NK-92 treated with Interleukin-12 subunit alpha and Interleukin-12 subunit beta, amount 100 ng/mL, for 24 hours (cell line): ENCODE measurements at places on chromosomes 3 and 15.

- DNase-seq: no peak
These were observed 100.5 kb downstream of the CGGBP1 start for GRCh38 chr3:87958289-87958688.

DNA sequence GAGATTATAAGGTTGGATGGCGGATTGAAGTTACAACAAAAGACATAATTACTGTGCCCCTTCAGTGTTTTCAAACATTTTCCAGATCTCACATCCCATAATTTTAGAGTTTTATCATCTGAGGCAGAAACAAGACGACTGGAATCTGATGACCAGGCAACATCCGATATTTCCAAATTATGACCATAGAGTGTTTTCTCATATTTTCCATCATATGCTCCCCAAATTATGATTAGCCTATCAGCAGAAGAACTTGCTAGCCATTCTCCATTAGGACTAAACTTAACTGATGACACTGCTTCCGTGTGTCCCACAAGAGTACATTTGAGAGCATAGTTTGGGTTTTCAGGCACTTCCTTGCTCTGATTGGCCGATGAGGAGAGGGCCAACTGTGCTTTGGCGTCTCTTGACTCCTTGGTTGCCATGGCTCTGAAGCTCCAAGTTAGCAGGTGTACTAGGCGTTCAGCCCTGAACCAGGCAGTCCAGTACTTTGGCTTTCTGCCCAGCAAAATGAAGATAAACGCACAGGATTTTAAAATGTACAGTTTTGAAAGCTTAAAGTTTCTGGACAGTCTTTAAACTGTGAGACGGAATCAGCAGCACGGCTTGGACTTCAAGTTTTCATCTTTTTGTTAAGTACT lies 638 bp downstream of the WDR5B start:
- no peak for DNase-seq

- DNase-seq: no peak
These were observed 10.9 kb upstream of the RTP1 start for GRCh38 chr3:187186375-187186774.

- DNase-seq: peak; percentile 76
These were observed 1.1 kb downstream of the DIPK2A start for GRCh38 chr3:143972505-143973258.

- no peak for DNase-seq
These were observed 52.8 kb downstream of the PLXNA1 start for GRCh38 chr3:127035677-127036076.

DNA sequence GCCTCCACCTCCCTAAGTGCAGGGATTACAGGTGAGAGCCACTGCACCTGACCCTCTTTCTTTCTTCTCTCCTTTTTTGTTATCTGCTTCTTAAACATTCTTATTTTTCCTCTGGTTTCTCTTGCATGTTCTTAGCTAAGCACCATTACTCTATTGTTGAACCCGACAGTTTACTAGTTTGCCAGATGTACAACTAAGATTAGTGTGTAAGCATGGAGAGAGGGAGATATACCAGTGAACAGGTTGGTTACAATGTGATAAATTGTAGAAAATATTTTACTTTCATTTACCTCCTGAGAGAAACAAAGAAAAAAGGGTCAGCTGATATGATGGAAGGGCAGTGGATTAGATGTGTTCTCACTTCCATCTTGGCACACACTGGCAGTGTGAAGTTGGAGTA lies 4.9 kb downstream of the HAUS2 start:
- DNase-seq: no peak

- DNase-seq: no peak
These were observed 226.6 kb downstream of the DPH6 start for GRCh38 chr15:35319354-35319753.

DNA sequence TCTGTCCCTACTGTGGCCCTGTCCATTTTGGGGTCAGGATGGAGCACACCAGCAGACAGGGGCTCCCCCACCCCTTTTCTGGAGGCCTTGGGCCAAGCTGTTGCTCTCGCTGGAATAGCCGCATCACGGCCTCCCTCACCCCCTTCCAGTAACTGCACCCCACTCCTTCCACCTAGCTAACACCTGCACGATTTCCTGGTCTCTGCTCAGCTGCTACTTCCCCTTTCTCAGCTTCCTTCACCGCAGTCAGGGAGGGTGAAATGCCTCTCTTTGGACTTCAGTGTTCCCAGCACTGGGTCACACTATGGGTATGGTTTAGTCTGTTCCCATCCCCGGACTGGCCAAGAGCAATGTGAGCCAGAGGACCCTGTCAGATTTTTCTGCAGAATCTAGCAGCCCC lies 400.2 kb downstream of the MCTP2 start:
- no peak for DNase-seq

- no peak for DNase-seq
These were observed 57.6 kb downstream of the FOXB1 start for GRCh38 chr15:60061758-60062157.

- DNase-seq: no peak
These were observed 40.9 kb downstream of the CBLB start for GRCh38 chr3:105827959-105828358.

DNA sequence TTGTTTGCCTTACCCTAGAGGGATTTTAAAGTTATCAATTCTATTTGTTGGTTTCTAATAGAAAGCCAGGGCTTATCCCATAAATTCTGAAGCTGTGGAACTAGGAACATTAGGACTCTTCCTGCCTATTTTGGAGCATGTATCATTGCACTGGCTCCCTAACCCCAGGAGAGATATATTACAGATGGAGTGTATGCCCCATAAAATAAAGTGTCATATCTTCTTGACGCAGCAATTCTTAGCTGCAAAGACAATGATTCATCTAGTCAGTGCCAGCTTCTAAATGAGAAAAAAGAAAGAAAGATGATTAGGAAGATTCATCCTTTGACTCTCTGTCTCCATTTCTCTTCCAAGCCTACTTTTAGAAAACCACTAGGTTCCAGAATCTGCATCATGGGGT lies 74.8 kb upstream of the MAGI1 start:
- no peak for DNase-seq

- no peak for DNase-seq
These were observed 402.6 kb upstream of the TBL1XR1 start for GRCh38 chr3:177599837-177600236.

- no peak for DNase-seq
These were observed 2.9 kb downstream of the RNU6-1 start for GRCh38 chr15:67836955-67837354.

DNA sequence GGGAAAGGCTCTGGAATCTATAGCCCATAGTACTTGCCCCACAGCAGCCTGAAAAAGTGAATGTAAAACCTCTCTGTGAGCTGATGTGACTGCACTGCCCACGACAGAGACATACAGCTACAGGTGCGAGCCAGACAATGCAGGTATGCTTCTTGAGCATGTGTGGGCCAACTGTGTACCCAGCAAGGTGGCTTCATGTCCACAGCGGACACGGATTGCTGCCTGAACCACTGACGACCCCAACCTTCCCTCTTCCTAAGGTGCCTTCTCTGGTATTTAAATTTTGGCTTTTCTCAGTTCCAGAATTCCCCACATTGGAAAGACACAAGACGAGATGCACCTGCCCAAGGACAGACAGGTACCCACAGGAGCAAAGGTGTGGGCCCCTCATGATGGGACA lies 65.8 kb downstream of the SCN5A start:
- DNase-seq: no peak

GRCh38 chr15:58182460-58183163 lies 44.4 kb downstream of the AQP9 start:
- DNase-seq: peak; percentile 16

GRCh38 chr15:45429941-45430792 lies 51.8 kb upstream of the GATM start:
- DNase-seq: peak; percentile 65

GRCh38 chr15:61032600-61033286 lies 196.4 kb downstream of the RORA start:
- DNase-seq: no peak

DNA sequence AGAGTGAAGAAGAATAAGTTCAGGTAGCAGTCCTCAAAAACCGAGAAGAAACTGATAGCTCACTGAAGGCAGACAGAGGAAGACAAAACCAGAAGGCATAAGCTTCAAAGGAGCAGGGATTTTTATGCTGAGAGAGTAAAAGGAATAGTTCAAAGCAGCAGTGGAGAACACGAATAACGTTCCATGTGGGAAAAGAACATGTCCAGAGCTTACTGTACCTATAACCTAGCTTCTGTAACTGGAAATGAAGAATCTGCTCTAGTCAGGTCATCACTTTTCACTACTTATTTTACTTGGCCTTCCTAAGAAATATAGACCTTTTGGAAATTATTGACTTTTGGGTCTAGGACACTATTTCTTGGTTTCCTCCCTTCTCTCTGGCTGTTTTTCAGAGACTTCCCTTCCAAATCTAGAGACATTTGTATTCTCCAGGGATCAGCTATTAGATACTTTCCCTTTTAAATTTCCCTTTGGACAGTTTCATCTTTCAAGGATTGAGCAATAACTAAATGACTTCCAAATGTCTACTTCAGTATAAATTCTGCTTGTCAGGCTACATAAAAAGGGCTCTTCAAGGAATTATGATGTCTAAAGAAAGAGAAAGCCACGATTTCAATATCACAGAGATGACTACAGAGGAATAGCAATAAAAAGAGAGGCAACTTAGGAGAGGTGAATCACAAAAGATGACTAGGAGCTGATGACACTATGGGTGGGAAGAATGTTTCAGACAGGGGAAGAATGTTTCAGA lies 46.7 kb downstream of the UBE3A start:
- no peak for DNase-seq

- DNase-seq: no peak
These were observed 52.8 kb downstream of the UBE3A start for GRCh38 chr15:25385986-25386385.

GRCh38 chr3:17045705-17046104 lies 160.9 kb downstream of the PLCL2 start:
- no peak for DNase-seq

DNA sequence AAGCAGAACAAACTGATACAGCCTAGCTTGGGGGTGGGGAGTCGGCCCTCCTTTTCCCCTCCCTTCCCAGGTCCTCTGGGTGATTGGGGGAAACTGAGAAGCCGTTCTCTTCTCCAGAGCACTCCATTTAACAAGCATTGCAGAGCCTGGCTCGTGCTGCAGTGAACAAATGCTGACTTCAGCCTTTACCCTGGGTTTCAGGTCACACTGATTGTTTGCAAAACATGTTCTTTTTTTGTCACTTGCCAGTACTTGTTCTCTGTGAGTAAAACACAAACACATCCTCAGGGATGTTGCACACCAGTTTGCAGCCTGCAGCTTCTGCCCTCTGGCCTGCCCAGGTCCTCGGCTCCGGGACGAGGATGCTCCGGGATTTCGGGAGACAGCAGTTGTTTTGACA lies 132.8 kb downstream of the PGPEP1L start:
- no peak for DNase-seq

- no peak for DNase-seq
These were observed 192.5 kb downstream of the WNT5A start for GRCh38 chr3:55294557-55294956.

DNA sequence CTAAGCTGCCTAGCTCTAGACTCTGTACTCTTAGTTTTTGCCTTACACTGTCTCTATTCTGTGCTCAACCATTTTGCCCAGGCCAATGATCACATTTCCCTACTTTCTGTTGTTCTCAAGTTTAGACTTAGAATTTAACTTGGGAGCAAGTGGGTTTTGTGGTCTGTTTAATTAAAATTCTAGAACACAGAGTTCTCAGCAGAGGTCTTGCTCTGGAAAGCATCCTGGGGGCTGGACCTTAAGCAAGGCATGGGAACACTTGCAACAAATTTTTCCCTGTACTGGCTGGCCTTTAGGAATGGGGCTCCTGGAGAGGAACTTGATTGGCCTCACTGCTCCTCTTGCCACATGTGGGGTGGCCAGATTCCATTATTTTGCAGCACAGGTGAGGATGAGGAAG lies 236.3 kb upstream of the LRTM1 start:
- no peak for DNase-seq

- DNase-seq: no peak
These were observed 52.9 kb downstream of the GASK1A start for GRCh38 chr3:43031889-43032545.

GRCh38 chr3:117674321-117674720 lies 964.7 kb downstream of the TUSC7 start:
- no peak for DNase-seq

DNA sequence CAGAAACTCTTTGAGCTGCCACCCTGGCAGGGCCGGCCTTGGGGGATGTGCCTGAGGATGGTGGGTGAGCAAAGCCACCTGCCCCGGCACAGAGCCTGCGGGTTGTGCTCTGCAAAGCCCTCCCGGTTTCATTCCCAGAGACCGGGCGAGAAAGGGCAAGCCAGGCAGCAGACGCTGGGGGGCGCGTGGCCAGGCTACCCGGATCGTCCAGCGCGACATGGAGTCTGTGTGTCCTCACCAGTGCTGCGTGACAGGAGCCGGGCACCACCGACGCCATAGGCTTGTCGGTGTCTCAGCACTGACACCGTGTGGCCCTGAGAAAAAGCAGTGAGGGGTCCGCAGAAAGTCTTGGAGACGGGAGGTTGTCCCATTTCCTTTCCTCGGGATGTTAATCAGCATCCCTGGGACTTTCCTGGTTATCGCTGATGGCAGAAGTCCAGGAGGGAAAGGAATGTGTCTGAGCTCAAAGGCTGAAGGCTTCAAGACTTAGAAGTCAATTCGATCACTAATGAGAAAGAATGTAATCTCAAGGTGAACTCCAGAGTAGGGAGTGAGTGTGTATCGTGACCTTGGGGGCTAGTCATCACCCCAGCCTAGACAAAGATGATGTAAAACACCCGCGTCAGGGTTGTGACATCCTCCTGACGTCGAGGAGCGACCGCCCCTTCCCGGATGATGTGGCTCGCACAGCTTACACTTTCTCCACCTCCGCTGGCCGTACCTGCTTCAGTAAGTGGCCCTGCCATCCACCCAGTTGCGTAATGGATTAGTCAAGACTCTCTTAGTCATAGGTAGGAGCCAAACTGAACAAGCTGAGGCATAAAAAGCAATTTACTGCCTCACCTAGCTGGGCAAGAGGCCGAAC lies 36.3 kb upstream of the PLA2G4E start:
- peak; percentile 72 for DNase-seq

- DNase-seq: no peak
These were observed 671.1 kb downstream of the TBL1XR1 start for GRCh38 chr3:176526225-176526624.

GRCh38 chr15:85316244-85316934 lies 64.0 kb upstream of the AKAP13 start:
- DNase-seq: no peak

DNA sequence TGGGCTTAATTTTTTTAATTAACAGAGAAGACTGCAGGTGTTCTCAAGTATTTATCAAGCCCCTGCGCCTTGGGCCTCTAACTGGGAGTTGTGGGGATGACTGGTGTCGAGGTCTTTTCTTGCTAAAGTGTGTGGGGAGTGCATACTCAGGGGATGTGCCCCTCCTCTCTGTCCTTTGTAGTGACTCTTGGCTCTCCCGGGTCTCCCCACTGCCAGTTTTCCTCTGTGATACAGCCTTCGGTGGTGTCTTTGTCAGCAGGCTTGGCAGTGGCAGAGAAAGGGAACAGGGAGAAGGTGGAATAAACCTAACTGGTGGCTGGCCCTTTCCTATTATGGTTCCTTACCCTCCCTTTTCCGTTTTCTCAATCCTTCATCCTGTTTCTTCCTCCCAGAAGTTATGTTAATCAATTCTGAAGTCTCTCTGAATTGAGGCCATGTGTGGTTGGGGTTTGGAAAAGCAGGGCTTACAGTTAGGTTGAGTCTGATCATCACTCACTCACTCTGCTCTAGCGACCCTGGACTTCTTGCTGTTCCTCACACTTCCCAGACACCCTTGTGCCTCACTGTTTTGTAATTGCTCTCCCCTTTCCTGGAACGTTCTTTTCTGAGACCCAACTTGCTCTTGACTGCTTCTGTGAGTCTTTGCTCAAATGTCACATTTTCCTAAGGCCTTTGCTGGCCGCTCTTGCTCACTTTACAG lies 158.1 kb downstream of the PTPRG start:
- DNase-seq: no peak

- DNase-seq: no peak
These were observed 37.1 kb downstream of the OXNAD1 start for GRCh38 chr3:16302082-16302631.
